ENCODE measurements at places on chromosomes 2 and 18.
A peak's percentile ranks its signal among the peaks of the same experiment; 100 is the strongest.

DNA sequence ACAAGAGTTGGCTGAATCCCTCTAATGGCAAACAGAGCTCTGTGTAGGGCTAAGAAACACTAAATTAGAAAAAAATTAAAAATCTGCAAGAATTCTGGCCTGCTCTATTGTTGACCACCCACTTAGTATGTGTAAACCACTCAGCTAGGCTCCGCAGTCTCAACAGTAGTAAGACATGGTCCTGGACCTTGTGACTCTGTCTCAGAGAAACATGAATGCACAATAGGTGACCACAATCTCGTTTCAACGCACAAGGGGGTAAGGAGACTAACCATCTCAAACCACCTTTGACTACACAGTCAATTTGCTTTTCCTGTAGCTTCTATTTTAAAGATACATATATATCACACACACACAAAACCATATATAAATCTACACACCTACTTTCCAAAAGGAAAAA is 16.5 kb downstream of the SEPTIN10 start:
- no peak for DNase-seq

- DNase-seq, result no peak
Measured at GRCh38 chr2:105117565-105117964, 79.7 kb downstream of the MRPS9 start.

- no peak for DNase-seq
Measured at GRCh38 chr18:54269893-54270844, 852 bp downstream of the POLI start.

- DNase-seq, result no peak
Measured at GRCh38 chr18:62585274-62586150, 62.7 kb downstream of the ZCCHC2 start.

DNA sequence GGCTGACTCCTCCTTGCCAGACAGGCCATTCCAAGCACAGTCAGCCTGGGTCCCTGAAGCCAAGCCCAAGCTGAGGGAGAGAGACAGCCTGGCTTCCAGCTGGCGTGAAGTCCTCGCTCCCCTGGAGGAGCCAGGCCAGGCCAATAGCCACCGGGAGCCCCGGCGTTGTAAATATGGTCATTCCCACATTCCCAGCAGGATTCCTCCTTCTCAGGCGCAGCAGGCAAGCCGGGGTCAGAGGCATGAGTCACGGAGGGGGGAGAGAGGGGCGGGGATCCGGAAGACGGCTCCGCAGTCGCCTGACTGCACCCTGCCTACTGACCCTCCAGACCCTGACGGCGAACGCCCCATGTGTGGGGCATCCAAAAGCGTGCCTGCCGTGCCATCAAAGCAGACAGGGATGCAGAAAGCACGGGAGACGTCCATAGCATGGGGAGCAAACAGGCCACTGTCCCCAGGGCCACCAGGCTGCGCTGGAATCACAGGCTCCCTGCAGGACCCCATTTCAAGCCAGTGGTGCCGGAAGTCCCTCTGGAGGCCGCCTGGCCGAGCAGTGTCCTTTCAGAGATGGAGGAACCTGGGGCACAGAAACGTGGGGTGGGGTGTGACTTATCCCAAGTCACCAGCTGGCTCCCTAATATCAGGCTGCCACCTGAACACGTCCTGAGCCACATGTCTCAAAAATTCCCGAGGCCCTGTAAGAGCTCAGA is 48.2 kb downstream of the TWIST2 start:
- DNase-seq, result no peak

DNA sequence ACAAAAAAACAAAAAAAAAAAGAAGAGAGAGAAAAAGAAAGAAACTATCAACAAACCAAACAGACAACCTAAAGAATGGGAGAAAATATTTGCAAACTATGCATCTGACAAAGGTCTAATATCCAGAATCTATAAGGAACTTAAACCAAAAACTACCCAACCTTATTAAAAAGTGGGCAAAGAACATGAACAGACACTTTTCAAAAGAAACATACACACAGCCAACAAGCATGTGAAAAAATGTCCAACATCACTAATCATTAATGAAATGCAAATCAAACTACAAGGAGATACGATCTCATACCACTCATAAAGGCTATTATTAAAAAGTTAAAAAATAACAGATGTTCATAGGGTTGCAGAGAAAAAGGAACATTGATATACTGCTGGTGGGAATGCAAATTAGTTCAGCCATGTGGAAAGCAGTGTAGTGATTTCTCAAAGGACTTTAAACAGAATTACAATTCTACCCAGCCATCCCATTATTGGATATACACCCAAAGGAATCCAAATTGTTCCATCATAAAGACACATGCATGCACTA is 7.2 kb upstream of the POLE4 start:
- DNase-seq, result no peak

- DNase-seq, result no peak
Measured at GRCh38 chr2:190466819-190467446, 58.8 kb downstream of the MFSD6 start.

- no peak for DNase-seq
Measured at GRCh38 chr18:24013051-24013450, 1.5 kb upstream of the TTC39C start.

DNA sequence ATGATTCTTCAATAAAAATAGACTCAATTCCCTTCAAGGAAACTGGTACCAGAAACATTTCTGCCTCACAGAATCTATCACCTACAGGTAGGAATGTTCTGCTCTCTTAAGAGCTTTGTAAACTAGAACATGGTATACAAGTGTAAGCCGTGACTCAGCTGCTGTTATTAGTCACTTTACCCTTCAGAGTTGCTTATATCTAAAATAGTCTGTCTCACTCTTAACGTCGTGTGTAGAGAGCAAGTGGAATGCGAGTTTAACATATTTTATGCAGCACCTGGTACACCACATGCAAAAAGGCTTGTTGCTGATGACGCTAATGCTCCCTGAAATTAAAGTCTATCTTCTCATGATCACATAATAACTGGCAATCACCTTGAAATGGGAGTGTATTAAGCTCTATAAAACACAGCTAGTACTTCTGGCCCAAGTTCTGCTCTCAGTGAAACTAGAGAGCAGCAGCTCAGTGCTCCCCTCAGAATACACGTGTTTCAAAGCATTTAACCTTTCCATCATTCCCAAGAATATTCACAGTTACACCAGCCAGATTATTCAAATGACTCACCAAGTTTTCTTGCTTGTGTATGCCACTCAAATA is 420.0 kb downstream of the ZEB2 start:
- no peak for DNase-seq

DNA sequence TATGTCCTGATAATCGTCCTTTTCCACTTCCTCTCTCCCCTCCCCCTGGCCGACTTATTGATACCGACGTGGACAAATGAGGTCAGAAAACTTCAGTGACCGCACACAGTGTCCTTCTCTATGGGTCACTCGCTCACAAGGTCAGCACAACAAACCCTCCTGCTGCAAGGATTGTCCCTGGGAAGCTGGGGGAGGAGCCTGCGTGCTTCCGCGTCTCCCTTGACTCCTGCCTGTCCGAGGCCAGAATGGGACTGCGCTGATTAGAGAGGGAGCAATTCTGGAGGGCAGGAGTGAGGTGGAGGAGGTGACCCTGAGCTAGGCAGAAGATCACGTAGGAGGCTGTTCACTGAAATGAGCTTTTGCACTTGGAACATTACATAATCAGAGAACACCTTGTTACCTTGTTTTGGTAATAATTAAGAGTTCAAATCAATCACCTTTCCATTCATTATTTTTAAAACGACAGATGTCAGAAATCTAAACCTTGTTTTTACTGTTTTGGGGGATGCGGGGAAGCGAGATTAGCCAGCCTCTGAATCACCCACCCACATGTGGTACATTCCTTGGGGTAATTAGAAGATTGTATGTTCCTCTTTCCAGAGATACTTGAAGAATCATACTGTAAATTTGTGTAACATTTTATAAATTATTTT is 70.6 kb downstream of the CTAGE1 start:
- DNase-seq, result no peak

GRCh38 chr2:142134911-142135310 is 4.1 kb upstream of the LRP1B start:
- DNase-seq, result no peak

GRCh38 chr2:102678442-102678841 is 59.1 kb downstream of the SLC9A2 start:
- DNase-seq, result no peak

DNA sequence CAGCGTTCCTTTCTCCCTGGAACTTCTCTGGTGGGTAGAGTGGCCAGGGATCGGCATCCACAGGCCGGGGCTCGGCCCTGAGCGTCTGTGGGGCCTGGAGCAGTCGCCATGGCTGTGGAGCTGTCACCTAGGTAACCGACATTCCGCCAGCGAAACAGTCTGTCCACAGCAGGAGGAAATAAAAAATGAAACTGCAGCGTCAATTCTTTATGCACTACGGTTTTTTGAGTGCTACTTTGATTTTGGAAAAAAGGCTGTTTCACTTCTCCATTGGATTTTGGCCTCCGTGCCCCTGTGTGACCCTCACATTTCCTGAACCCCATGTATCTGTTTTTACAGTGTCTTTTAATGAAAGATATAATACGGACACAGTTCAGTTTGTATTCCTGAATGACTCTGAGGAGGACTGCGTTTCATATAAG is 163.4 kb downstream of the LDLRAD4 start:
- peak; percentile 75 for DNase-seq

- no peak for DNase-seq
Measured at GRCh38 chr2:62801110-62801509, 95.6 kb downstream of the EHBP1 start.

- peak; percentile 52 for DNase-seq
Measured at GRCh38 chr2:219171231-219171651, 1.4 kb upstream of the SLC23A3 start.

- no peak for DNase-seq
Measured at GRCh38 chr2:134225173-134225572, 28.7 kb upstream of the MGAT5 start.

- no peak for DNase-seq
Measured at GRCh38 chr2:84897773-84898172, 7.7 kb upstream of the TMSB10 start.

- DNase-seq, result no peak
Measured at GRCh38 chr2:60719331-60719730, 36.7 kb upstream of the PAPOLG start.

DNA sequence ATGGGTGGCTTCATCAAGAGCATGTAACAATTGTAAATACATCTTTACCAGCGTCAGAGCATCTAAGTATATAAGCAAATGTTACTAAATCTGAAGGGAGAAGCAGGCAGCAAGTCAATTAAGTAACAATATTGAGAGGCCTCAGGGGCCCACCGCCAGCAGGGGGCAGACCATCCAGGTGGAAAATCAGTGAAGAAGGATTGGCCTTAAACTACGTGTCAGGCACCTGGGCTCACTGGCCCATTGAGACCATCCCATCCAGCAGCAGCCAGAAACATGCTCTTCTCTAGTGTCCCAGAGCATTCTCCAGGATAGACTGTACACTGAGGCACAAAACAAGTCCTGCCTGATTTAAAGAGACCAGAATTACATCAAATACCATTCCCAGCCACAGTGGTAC is 96.2 kb upstream of the SNTG2 start:
- no peak for DNase-seq

GRCh38 chr18:8174771-8175170 is 434.5 kb upstream of the RAB12 start:
- no peak for DNase-seq

DNA sequence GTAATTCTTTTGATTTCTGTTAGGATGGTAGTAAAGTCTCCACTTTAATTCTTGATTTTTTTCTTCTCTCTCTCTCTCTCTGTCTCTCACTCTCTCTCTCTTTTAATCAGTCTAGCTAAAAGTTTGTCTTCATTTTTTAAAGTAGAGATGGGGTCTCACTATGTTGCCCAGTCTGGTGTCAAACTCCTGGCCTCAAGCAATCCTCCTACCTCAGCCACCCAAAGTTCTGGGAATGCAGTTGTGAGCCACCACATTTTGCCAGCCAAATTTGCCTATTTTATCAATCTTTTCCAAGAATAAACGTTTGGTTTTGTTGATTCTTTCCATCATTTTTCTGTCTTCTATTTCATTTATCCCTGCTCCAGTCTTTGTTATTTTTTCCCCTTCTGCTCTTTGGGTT is 23.9 kb upstream of the ACOXL start:
- no peak for DNase-seq

DNA sequence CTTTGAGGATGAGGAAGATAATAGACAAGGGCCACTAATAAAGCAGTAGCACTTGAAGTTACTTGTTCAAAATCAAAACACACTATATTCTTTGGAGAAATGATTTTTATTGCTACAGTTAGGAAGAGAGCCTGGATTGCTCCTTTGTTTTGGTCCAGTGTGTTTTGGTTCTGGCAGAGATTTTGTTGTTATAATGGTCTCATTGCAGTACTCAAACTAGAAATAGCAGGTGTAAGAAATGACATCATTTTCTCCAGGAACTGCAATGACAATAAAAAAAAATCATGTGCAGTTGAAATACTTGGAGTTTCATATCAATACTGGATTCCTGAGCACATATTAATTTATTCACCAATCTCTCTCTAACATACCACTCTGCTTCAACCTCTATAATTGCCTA is 490.3 kb downstream of the CCDC85A start:
- DNase-seq, result no peak

DNA sequence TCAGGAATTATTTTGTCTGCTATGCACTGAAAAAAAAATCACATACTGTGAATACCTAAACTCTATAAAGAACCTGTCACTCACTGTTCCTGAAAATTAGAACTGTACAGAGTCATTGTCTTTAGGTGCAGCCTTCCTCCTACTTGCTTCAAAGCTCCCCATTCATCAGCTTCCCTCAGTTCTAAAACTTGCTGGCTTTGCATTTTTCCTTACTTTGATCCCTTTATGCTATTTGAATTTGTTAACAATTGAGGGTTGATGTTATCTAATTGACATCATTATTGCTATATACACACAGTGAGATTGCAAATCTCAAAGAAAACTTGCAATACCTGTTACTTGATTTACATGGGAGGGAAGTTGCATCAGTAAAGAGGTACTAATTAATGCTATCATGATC is 48.3 kb downstream of the PTH2R start:
- no peak for DNase-seq
